ENCODE measurements at places on chromosomes 7 and 10. TPM values are rescaled to one million over a fixed set of nuclear protein-coding genes. Genes with fewer than 3 reads are reported as not detected.

Gene SLC18A3
- 0.28 TPM for polyA plus RNA-seq

Gene PITRM1
- 21.2 TPM for polyA plus RNA-seq

Gene BEND7
- 1.8 TPM for polyA plus RNA-seq

Gene SKAP2
- polyA plus RNA-seq, result 0.53 TPM

Gene HMX3
- 0.05 TPM for polyA plus RNA-seq

Gene SLC39A12
- not detected for polyA plus RNA-seq

Gene TUBAL3
- polyA plus RNA-seq, result 0.05 TPM

Gene UPK3B
- polyA plus RNA-seq, result 5.9 TPM

Gene AMPH
- polyA plus RNA-seq, result 3.6 TPM

Gene SFRP4
- 0.03 TPM for polyA plus RNA-seq

Gene ZC3HAV1L
- 7.1 TPM for polyA plus RNA-seq

GRCh38 chr7:113093561-113093960, 6.9 kb upstream of the GPR85 start:
- no peak for DNase-seq

- no peak for DNase-seq
Measured at GRCh38 chr10:47165168-47165710, 134.8 kb upstream of the GDF10 start.

DNA sequence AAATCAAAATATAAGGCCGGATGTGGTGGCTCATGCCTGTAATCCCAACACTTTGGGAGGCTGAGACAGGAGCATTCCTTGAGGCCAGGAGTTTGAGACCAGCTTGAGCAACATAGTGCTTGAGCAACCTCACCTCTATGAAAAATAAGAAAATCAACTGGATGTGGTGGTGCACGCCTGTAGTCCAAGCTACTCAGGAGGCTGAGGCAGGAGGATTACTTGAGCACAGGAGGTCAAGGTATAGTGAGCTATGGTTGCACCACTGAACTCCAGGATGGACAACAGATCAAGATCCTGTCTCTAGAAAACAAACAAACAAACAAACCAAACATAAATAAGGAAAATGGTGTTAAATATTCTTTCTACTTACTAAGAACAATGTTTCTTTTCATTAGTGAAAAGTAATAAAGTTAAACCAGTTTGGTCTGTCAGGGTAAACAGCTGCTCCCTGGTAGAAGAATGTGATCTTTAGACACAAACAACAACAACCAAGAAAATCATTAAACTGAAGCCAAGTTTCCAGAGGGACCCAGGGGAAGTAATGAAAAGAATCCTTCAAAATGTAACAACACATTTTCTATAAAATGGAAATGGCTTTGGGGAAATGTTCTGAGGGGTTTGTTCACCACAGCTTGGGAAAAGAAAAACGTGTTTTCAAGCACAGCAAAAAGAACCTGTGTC, 17.5 kb upstream of the BAG3 start:
- no peak for DNase-seq

DNA sequence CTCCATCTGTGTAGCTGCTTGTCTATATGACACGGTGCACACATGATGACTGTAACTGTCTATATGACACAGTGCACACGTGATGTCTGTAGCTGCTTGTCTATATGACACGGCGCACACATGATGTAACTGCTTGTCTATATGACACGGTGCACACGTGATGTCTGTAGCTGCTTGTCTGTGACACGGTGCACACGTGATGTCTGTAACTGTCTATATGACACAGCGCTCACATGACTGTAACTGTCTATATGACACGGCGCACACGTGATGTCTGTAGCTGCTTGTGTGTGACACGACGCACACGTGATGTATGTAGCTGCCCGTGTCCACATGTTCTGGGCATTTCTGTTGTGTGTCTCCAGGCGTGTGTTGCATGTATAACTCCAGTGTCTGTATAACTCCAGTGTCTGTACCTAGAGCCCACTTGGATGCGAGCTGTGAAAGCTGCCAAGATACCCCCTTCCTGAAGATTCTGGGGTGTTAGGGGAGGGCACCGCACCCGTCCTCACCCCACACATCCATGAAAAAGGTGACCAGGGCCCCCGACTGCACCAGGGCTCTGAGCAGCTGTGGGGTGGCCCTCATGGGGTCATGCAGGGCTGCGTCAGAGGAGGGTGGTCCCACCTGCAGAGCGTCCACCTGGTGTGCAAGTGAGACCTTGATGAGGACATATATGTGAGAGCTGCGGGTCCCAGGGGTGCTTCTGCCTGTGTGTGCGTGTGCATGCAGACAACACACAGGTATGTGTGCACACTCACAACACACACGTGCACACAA, 137.9 kb downstream of the ELFN1 start:
- DNase-seq, result no peak

DNA sequence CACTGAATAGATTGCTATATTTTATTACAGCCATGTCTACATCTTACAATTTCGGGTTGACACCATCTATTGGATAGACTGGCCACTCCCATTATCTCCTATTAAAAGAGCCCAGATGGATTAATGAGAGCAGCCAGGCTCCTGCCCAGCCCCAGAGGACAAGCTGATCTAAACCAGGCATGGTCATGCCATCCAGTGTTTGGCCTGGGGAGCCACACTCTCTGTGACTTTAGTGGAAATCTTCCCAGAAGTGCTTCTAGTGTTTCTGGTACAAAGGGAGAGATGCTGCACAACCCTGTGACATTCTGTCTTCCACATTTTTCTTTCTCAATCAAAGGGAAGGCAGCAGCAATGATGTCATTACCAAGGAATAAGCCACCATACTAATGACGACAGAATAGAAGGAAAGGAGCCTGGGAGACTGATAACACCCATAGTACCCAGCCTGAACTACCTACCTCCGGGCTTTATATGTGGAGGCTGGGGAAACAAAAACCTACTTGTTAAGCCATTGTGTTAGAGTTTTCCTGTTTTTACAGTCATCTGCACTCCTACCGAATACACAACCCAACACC, 5.0 kb downstream of the NEBL start:
- no peak for DNase-seq

DNA sequence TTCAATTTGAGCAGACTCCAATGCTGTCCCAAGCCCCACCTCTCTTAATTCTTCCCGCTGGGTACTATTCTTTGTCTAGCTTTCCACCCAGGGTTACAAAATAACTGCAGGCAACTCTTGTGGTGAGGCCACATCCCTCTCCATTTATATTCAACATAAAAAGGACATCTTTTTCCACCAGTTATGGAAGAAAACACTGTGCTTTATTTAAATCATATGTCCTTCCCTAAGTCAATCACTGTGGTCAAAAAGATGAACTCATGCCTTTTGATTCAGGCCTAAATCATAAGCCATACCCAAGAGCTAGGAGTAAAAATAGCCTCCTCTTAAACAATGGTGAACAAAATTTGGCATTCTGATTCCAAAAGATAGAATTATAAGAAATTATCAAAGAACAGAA, 386.0 kb downstream of the SEMA3D start:
- DNase-seq, result no peak

DNA sequence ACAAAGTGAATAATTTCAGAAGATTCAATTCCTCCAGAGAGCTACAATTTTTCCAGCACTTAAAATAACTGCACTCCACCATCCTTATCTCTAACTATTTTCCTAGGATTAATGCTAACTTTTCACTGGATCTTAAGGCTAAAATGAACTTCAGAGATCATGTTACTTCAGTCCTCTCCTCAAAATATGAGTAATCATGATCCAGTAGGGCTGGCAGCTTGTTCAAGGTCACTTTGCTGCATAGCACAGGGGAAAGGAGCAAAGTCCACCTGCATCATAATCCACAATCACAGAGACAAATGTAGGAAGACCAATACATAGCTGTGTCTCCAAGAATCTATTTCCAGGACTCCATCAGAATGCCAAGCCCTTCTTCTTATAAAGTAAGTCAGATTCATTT, 150.3 kb downstream of the LRRTM3 start:
- no peak for DNase-seq

DNA sequence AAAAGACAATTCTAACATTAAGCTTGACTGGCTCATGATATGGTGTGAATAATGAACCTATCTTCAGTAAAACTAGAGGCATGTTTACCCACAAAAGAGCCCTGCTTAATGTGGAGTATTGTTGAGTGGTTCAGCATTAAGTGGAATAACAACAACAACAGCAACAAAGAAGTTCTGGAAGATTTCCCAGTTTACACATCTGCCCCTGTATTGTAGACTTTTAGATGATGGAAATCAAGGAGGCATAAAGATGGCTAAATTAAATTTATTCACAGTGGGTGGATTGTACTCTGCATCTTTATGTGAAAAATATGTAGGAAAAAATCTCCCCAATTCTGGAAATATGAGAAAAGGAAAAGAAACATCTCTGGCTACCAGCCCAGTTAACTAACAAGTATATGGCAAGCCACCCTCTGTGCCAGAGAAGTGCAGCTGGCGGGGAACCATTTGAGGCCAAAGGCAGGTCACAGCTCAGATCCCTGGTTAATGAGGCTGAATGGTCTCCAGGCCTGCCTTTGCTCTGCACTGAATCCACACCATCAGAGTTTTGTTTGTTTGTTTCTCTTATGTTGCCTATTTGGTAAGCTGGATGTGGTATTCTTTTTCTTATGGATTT, 186.0 kb downstream of the SEMA3D start:
- DNase-seq, result no peak

DNA sequence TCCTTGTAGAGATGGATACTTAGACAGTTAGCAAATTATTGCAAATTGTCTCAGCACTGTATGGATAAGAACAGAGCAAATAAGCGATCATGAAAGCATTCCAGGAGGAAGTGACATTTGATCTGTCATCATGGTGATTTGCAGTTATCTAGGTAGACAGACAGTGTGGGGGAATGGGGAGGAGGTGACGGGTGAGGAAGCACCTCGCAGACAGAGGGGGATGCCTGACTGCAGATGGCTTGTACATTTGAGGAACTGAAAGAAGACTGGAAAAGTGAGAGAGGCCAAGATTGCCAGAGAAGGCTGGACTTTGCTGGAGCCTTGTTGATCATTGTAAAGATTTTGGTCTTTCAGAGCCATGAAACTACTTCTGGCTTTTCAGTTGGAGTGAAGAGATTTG, 318.2 kb upstream of the CELF2 start:
- no peak for DNase-seq

- no peak for DNase-seq
Measured at GRCh38 chr7:28203508-28204240, 23.1 kb upstream of the JAZF1 start.

DNA sequence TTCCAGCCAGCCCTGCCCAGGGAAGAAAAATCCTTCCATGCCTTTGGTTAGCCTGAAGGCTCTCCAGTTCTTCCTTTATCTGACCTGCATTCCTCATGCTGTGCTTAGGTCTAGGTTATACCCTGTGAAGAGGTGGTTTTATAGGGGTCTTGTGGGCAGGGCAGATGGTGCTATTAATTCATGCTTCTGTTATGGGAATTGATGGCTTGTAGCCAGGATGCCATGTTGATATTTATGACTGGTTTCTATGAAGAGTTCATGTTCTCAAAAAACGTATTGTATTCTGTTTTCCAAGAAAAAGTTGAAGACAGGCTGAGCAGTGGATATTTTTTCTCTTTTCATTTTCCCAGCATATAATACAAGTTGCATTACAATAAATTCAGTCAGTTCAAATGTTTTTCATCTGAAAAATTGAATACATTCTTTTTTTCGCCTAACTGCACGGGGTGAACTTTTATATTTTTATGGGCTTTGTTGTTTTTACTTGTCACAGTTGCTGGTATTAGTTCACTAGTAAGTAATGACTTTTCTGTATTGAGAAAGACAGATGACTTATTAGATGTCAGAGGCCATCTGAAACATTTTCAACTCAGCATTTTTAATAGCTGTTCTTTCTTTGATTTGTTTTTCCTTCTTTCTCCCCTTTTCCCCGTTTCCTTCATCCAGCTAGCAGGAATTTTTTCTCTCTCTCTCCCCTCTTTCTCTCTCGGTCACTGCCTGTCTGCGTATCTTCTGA, 322.8 kb downstream of the LRMDA start:
- DNase-seq, result no peak

GRCh38 chr7:157520249-157520648, 183.4 kb downstream of the DNAJB6 start:
- peak; percentile 38 for DNase-seq

DNA sequence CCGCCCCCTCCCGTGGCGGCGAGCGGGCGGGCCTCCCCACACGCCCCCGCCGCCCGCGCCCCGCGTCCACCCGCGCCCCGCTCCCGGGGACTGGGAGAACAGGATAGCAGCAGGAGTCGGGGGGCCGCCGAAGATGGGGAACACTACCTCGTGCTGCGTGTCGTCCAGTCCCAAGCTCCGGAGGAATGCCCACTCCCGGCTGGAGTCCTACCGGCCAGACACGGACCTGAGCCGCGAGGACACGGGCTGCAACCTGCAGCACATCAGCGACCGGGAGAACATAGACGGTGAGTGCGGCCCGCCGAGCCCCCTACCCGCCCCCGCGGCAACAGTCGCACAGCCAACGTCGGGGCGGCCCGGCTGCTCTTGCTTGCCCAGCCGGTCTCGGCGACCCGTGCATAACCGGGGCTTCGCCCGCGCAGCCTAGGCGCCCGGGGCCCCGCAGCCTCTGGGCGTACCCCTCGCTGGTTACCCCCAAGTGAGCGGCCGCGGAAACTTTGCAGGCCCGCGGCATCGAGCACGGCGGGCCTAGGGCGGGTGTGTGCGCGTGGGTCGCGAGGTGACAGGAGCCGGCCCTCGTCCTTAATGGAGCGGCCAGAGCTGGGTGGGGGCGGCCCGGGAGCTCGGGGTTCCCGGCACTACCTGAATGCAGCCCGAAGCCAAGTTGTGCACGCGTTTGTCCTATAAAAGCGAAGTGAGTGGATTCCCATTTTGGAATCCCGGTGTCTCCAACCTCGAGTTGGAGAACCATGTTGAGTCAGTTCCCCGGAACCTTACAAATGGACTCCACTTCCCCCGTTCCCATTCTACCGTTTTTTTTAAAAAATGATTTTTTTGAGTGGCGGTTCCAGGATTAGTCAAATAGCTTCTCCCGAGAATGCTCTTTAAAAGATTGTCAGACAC, 863 bp downstream of the CCNY start:
- peak; percentile 73 for DNase-seq

- DNase-seq, result no peak
Measured at GRCh38 chr10:91575044-91575610, 57.7 kb downstream of the PPP1R3C start.

DNA sequence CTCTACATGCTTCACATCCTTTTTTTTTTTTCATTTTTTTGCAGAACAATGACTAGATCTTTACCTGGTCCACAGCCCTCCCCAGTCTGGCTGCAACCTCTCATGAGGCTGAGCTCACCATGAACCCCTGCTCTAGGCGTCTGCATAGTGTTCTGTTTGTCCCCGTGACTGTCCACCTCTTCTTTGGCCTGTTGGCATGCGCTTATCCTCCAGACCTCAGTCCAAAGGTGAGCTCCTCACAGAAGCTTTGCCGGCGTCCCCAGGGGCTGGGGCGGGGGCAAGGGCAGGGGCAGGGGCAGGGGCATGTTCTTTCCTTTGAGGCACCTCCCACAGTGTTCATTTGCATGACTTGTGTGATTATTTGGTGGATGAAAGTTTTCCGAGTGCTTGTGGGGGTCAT, 218.4 kb upstream of the ZNF32 start:
- no peak for DNase-seq

GRCh38 chr7:54888734-54889082, 129.7 kb upstream of the SEC61G start:
- no peak for DNase-seq

DNA sequence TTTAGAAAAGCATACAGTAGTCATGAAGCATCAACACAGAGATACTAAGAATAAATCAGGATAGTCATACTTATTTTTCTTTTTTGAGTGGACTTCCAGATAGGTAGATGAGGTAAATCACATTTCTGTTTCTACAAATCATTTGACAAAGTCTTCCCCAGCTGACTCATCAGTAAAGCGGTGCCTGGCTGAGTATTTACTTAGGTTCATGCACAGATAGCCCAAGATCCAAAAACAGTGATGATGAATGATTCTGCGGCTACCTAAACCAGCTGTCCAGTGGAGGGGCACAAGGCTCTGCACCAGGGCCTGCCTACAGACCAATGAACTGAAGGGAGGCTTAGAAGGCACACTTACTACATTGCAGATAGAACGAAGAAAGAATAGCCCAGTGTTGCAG, 113.1 kb downstream of the PARP12 start:
- DNase-seq, result no peak

Measured in H1 (cell line).